ENCODE measurements at places on chromosomes 16 and 17. TPM values are rescaled to one million over a fixed set of nuclear protein-coding genes. Genes with fewer than 3 reads are reported as not detected.

Gene SPATA2L
- 8.8 TPM for total RNA-seq

Gene DGKE
- 7.4 TPM for total RNA-seq

Gene TCAP
- total RNA-seq: 0.53 TPM

Gene WFIKKN1
- total RNA-seq: 0.26 TPM

Gene CHST6
- 2.1 TPM for total RNA-seq

Gene TAC4
- total RNA-seq: not detected

Gene TSEN54
- total RNA-seq: 5.5 TPM

Gene SGF29
- 5.3 TPM for total RNA-seq
